ENCODE measurements at places on chromosomes 16 and 17.

DNA sequence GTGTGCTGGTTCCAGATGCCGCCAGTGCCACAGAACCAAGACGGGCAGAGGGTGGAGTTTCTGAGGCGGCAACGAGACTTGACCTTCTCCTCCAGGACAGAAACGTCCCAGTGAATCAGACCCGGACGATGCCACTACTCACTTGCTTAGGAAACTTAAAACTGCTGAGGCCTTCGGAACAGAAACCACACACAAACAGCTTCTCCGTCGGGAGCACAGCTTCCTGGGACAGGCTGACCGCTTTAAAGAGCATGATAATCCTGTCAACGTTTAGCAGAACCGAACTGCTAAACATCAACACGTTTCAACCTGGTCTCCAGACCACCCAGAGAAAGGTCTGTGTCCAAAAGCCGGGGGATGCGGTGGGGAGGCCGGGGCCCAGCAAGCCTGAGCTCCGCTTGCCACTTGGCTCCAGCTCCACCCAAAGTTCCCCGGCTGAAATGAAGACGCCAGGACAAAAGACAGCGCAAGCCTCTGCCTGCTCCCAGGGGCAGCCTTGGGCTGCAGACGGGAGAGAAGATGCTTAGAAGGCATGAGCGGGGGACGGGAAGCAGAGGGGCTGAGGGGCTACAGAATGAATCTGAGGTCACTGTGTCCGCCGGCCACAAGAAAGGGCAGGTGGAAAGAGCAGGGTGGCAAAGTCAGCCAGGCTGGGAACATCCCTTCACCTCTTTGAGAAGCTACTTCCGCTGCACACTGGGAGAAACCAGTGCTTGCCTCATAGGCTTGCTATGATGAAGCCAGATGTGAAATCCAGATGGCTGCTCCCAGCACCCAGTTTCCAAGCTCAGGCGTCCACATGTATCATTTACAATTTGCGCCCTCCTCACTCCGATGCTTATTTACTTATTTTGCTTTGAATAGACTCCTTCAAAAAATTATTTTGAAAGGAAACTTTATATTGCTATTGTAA, 69.0 kb downstream of the MRM3 start:
- DNase-seq = no peak

GRCh38 chr16:5508371-5508770, 410.8 kb upstream of the EEF2KMT start:
- no peak for DNase-seq

DNA sequence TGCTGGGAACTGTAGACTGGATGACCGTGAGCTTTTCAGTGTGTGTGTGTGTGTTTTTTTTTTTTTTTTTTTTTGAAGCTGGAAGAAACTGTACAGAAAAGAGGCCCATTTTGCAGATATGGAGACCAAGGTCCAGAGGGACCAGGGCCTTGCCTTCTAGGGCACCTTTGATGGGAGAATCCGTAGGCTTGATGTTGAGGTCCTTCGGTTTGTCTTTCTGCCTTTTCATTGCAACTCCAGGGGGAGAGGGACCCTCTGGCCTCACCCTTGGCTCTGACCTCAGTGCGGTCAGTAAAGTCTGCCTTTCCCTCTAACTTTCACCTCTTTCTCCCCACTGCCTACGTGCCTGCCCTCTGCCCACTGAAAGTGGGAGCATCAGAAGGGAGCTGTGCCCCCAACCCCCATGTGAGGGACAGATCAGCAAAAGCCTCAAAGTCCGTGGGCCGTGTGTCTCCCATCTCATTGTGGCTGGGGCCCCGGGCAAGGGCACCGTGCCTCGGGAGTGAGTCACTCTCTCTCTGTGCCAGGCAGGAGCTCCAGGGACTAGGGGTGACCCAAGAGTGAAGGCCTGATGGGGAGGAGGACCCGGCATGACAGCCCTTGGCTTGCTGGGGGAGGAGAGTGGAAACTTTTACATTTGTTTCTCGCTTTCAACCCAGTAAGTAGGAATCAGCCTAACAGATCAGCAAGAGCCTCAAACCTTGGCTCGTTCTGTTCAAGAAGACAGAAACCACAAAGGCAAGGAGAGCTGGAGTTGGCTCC, 123.6 kb downstream of the CMIP start:
- no peak for DNase-seq

DNA sequence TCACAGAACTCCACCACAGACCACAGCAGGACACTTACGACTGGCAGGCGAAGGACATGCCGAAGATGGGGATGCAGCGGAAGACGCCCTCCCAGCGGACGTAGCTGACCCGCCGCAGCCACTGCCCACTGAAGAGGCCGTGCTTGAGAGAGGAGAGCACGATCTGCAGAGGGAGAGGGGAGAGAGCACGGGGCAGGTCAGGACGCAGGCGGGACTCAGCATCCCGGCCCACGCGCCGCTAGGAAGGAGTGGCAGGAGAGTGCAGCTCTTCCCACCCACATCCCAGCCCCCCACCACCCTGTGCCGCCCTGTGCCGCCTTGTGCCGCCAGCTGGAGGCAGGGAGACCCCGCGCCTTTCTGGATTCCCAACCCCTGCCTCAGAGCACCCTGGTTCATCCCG, 14.5 kb downstream of the SLC38A10 start:
- DNase-seq = no peak

DNA sequence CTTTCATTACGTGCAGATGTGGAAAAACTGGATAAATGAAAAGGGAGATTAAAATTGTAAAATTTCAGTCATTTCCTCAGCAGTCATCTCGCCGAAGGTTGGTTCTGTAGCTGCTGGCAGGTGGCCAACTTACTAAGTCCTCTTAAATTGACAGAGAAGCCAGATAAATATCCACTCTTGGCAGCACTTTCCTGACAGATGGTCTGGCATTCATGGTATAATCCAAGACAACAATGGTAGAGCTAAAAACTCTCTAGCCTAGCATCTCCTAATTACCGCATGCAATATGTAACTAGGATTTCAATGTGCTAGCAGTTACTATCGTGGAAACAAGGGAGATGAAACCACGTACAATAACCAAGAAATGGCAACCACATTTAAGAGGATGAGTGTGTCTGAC, 306.3 kb downstream of the CNTNAP4 start:
- peak; percentile 22 for DNase-seq

GRCh38 chr16:89442990-89443726, 47.2 kb downstream of the ANKRD11 start:
- DNase-seq = no peak

- DNase-seq = no peak
Observed at GRCh38 chr16:48378836-48379235, 6.4 kb downstream of the SIAH1 start.

- DNase-seq = no peak
Observed at GRCh38 chr16:12502676-12503075, 301.0 kb downstream of the CPPED1 start.

GRCh38 chr17:9899280-9900043, 5.6 kb downstream of the RCVRN start:
- no peak for DNase-seq

DNA sequence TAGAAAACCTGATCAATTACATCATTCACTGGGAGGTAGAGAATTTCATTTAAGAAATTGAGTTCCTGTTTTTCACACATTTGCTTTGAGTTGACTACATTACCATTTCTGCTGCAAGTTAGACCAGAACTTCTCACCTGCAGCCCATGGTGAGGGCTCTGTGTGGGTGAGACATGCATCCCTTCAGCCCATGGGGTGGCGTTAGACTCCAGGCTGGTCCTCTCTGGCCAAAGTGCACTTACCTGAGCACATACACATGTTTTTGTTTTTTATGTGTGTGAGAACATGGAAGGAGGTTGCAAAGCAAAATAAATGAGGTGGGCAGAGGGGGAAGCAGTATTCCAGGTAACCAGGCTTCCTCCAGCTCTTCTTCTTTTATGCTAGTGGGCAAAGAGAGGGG, 470.2 kb downstream of the PMP22 start:
- no peak for DNase-seq

- DNase-seq = no peak
Observed at GRCh38 chr17:16980813-16981731, 9.2 kb upstream of the TNFRSF13B start.

- DNase-seq = no peak
Observed at GRCh38 chr17:47669081-47669480, 19.4 kb downstream of the KPNB1 start.

DNA sequence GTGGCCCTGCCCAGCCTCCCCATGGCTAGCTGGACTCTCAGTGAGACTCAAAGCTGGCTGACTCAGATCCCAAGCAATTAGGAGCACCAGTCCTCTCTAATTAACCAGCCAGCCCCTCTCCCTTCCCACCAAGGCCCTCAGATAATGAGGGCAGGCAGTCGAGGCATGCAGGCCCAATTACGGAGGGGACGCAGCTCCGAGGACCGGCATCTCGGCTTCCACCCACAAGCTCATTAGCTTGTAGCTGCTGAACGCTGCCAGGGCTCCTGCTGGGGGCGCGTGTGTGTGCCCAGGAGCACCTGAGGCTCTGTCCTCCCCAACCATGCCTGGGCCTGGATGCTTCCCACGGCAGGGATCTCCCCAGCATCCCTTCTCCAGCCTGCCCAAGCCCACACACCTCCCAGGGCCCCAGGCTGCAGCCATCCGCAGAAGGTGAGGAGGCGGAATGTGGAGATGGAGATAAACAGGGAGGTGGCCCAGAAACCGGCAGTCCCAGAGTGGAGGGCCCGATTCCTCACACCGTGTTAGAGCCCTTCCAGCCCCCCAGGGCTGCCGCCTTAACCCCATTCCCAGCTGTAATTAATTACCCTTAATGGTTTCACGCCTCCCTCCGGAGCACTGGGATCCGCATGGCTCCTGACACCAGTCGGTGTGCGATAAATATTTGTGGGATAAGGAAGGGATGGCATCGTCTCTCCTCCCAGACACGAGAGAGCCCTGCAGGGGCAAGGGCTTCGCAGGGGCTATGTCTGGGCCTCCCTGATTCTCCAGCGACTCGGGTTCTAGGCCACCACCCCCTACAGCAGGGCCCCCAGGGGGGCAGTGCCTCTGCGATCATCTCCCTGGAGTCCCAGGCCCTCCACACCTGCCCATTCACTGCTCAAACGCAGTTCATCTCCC, 42.2 kb downstream of the RPH3AL start:
- DNase-seq = peak; percentile 3

GRCh38 chr17:47165137-47165536, 24.0 kb downstream of the CDC27 start:
- no peak for DNase-seq

GRCh38 chr17:70028978-70029767, 45.9 kb upstream of the KCNJ16 start:
- DNase-seq = no peak

DNA sequence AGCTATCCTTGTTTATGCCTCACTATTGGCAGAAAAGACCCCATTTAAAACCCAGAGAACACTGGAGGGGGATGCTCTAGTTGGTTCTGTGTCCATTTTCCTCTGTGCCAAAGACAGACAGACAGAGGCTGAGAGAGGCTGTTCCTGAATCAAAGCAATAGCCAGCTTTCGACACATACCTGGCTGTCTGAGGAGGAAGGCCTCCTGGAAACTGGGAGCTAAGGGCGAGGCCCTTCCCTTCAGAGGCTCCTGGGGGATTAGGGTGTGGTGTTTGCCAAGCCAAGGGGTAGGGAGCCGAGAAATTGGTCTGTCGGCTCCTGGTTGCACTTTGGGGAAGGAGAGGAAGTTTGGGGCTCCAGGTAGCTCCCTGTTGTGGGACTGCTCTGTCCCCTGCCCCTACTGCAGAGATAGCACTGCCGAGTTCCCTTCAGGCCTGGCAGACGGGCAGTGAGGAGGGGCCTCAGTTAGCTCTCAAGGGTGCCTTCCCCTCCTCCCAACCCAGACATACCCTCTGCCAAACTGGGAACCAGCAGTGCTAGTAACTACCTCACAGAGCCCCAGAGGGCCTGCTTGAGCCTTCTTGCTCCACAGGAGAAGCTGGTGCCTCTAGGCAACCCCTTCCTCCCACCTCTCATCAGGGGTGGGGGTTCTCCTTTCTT, 56.1 kb downstream of the IGF2BP1 start:
- no peak for DNase-seq

DNA sequence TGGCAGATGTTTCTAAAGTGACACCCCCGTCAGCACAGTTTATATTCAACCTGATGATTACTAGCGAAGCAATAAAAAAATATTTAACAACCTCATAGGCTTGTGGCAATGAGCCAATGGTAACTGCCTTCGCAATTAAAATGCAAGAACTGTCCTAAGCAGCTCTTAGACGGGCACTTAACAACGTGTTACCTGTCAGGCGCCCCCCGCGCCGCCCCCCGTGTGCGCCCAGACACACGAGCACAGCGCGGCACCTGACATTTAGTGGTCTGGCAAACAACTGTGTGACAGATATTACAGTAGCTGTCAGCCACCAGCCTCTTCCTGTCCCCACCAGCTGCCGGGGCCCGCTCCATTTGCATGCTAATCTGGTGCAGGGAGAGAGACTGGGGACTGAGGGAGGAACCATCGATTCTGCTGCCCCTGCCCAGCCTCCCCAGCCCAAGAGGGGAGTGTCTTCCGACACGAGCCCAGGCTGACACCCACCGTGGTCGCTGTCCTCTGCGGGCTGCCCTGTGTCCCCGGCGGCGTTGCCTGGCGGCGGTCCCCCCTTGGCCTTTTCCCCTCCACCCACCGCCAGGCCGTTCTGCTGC, 12.7 kb downstream of the NDUFAF8 start:
- DNase-seq = no peak

DNA sequence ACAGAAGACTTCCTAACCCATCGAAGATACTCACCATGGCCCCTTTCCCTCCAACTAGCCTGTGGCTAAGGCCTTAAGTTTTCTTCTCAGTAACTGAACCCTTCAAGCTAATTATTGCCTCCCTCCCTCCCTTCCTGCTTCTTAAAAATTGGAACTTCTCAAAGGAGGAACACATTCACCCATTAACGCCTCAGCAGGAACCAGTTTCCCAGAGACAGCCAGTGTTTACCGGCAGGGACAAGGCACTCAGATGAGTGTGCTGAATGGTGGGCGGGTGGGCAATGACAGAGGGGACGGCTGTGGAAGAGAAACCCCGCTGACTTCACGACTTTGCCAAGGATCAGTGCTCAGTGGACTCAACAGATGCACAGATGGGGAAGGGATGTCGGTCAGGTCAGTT, 20.3 kb downstream of the PITPNA start:
- DNase-seq = no peak

DNA sequence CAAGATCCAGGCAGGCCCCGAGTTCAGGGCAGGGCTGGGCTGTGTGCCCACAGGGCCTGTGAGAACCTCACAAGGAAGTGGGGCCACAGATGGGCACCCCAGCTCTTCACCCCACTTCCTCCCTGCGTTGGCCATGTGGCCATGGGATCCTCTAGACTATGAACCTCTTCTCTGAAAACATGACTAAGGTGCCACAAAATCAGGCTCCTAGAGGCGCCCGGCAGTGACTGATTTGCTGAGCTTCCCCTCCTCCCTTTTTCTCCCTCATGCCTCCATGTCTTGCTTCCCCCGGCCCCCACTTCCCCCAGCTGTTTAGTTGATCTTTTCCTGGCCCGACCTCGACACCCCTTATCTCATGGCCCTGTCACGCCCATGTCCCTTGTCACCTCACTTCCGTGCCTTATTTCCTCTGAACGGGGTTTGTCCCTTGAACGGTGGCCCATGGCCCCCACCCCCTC, 87.1 kb downstream of the KCNJ12 start:
- DNase-seq = no peak

- DNase-seq = no peak
Observed at GRCh38 chr16:88589441-88589840, 19.2 kb downstream of the ZC3H18 start.

DNA sequence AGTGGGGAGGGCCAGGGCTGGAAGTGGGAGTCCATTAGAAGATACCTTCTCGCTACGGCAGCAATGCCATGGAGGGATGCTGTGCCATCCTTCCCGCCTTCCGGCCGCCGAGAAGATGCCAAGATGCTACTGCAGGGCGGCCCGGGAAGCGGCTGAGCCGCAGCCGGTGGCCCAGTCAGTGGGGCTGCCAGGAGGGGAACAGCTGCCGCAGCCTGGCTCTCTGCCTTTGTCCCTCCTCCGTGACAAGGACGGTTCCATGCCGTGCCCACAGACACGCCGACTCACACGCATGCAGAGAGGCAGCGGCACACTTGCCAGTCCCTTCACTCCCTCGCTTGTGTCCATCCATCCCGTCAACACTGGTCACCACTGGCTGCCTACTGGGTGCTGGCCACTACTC, 20.2 kb upstream of the NCBP3 start:
- no peak for DNase-seq
